ENCODE measurements at places on chromosomes 2 and 18. TPM values are rescaled to one million over a fixed set of nuclear protein-coding genes. Genes with fewer than 3 reads are reported as not detected.

DNA sequence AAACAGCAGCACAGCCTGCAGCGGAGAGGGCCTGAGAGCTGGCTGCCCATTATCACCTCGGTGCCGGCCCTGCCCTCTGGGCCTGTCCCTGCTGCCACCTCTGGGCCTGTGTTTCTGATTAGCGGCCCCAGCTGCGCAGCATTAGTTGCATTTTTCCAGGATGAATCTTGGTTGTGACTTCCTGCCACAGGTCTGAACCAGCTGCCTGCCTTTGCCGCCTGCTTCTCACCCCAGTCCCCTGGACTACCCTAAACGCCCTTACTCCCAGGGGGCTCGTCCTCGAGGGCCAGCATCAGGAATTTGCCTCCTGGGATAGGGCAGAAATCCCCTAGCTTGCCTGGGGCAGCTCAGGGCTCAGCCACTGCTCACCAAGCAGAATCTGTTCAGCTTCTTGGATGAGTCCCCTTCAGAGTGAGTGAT is 342.8 kb downstream of the DYSF start:
- no peak overlapping the region for H3K4me3 ChIP-seq
- no peak for DNase-seq
- no peaks in the 10 kb centered on the region for H3K4me1 ChIP-seq
- H3K27me3 ChIP-seq = no peaks in the 10 kb centered on the region

GRCh38 chr2:16653799-16654198 is 11.8 kb downstream of the CYRIA start:
- no peaks in the 10 kb centered on the region for H3K4me1 ChIP-seq
- H3K36me3 ChIP-seq = no peaks in the 10 kb centered on the region
- no peak for DNase-seq
- H3K27ac ChIP-seq = peak overlapping the region; percentile 51

The VWC2L gene
- total RNA-seq = not detected

DNA sequence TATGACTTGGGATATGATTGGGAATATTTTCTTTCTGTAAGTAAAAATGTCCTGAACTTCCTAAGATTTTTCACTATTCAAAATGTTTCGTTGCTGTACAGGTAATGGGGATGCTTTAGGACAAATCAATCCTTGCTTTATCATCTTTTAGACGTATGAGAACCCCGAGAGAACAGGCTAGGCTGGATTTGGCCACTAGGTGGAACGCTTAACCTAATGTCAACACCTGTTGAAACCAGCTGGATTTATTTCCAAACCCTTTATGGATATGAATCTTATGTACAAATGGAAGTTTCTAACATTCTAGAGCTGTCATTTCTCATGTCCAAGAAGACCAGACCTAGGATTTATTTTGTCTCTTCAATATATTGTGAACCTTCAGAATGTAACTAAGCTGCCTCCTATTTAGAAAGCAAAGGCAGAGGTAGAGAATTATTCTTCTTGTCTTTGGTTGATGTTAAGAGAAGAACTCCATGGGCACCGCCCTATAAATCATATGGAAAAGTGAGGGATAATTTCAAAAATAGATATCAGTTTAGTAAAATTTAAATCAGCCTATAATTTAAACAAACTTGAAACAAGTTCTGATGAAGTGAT is 96.7 kb downstream of the PMAIP1 start:
- no peaks in the 10 kb centered on the region for H3K4me1 ChIP-seq
- no peaks in the 10 kb centered on the region for H3K36me3 ChIP-seq
- no peak overlapping the region for H3K4me3 ChIP-seq

The NDUFV2 gene
- 170 TPM for total RNA-seq

- no peaks in the 10 kb centered on the region for H3K27me3 ChIP-seq
- peaks cover 10% of the 10 kb centered on the region for H3K4me1 ChIP-seq
- H3K4me3 ChIP-seq = no peak overlapping the region
- H3K36me3 ChIP-seq = no peaks in the 10 kb centered on the region
Measured at GRCh38 chr2:101597347-101597944, 100.1 kb upstream of the MAP4K4 start.

- DNase-seq = no peak
- H3K36me3 ChIP-seq = no peaks in the 10 kb centered on the region
- no peaks in the 10 kb centered on the region for H3K27me3 ChIP-seq
- no peaks in the 10 kb centered on the region for H3K4me1 ChIP-seq
- H3K4me3 ChIP-seq = no peak overlapping the region
Measured at GRCh38 chr2:127145280-127145895, 38.4 kb upstream of the BIN1 start.

DNA sequence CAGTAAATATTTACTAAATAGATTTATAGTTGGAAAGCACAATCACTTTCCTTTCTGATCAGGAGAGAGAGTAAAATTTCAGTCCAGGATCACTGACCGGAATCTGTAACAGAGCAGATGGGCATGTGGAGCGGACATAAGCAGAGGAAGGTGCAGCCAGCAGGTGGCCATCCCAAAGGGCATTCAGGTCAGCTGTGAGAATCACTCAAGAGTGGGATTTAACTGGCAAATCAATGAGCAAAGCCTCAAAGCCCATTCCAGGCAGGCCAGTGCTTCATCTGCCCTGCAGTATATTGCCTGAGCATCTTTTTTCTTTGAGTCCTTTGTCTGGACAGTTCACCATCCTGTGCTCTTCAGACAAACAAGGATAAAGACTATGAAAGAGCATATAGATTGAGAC is 166.4 kb upstream of the SLC14A2 start:
- H3K4me3 ChIP-seq = no peak overlapping the region
- no peaks in the 10 kb centered on the region for H3K27me3 ChIP-seq
- no peaks in the 10 kb centered on the region for H3K4me1 ChIP-seq
- no peaks in the 10 kb centered on the region for H3K36me3 ChIP-seq
- no peak for DNase-seq

Data from liver (tissue), 10 donors.